ENCODE measurements at places on chromosomes 16 and 17.

GRCh38 chr17:42577140-42577531, 393 bp downstream of the PSMC3IP start:
- DNase-seq, result no peak

DNA sequence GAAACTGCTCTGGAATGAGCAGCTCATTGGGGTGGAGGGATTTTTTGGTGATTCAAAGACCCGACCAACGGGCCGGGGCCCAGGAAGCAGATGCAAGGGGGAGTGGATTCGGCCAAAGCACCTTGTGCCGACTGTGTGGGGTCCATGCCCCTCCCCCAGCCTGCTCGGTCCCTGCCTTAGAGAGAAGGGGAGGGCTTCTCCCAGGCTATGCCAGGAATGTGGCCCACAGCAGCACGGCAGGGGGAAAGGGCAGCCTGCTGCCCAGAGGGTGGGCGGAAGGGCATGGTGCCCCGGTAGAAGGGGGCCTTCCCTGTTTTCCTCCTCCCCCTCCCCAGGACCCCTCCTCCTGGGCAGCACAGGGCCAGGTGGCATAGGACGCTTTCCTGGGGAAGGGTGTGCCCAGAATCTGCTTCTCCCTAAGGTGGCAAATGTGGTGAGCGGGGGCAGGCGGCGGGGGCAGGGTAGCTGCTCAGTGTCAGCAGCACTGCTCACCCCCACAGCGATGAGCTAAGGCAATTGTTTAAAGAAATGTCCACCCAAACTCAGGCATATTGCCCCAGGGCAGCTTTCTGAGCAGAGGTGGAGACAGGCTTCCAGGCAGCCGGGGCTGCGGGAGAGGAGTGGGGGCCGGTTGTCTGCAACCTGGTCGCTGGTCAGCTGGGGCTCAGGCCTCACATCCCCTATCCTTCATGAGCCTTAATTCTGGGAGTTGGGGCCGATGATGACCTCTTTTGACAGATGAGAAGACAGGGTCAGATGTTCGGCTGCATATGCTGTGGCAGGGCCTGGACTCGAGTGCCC, 33.9 kb upstream of the MLKL start:
- no peak for DNase-seq

- DNase-seq, result no peak
Observed at GRCh38 chr16:89906140-89907025, 12.3 kb upstream of the MC1R start.

- no peak for DNase-seq
Observed at GRCh38 chr16:89953671-89954406, 5.3 kb downstream of the DEF8 start.

DNA sequence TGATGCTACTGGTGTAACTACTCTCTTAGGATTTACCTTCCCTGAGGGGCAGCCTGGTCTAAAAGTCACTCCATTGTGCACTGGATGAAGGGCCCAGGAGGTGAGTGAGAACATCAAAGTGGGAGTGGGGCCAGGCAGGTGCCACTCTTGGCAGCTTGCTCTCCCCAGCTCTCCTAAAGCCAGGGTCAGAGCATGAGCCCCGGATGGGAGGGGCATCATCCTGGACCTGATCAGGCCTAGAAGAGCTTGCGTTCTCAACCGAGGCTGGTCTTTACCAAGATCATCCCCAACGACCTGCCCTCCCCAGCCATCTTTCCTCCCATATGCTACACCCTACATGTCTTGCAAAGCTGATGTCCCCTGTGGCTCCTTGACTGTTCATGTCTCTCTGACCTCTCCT, 87.1 kb downstream of the AIPL1 start:
- no peak for DNase-seq

GRCh38 chr17:17892731-17893130, 55.9 kb upstream of the SREBF1 start:
- DNase-seq, result no peak

DNA sequence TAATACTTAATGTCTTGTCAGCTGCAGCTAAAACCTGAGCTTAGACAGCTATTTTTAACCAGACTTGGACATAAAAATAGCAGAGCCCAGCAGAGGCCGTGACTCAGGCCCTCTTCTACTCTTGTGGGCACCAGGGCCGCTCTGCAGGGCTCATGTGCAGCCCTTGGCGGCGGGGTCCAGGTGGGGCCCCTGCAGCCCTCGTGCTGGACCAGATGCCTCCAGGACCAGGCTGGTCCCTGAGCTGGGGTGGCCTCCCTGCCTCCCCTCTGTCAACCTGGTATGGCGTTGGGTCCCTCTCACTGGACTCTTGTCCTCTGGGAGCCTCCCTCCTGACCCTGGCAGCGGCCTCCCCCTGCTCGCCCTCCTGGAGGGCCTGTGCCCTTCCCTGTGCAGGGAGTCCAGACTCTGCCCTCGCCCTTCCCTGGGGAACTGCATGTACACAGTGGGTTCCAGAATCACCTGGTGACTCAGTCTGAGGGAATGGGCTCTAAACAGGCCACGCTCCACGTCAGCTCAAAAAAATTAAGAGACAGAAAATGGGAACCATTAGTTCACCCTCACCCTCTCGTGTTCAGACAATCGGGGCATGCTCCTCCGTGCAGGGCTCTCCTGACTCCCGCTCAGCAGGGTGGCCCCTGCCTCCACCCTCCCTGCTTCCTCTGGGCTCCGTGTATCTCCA, 9.7 kb downstream of the CDK5R1 start:
- DNase-seq, result peak; percentile 48

DNA sequence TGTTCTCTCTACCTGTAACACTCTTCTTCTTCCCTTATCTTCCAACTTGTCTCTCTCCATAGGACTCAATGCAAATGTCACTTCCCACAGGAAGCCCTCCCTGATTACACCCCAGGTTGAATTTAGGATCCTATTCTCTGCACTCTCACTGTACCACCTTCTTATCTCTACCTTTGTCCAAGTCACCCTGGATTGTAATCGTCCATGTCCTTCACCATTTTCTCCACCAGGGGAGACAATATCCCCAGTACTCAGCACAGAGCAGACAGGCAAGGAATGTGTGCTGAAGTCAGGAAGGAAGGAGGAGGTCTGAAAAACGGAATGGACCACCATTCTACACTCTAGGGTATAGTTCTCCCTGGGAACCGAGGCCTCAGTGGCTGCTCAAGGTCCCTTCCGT, 14.2 kb downstream of the C16orf82 start:
- DNase-seq, result no peak

DNA sequence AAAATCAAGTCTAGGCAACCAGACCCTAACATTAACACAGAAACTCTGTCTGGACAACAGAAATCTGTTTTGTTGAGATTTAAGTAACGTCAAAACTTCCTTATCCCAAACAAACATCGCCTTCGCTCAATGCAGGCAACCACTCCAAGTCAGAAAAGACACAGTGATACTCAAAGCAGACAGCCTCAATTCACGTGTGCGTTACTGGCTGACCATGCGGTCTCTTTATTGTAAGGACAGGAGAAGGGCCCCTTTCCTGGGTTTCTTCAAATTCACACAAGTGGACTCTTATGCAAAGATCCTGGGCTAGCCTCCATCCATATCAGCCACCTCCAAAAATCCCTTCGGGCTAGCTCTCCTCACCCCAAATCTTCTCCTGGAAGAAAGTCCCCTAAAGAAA, 467.7 kb downstream of the SOX9 start:
- no peak for DNase-seq

DNA sequence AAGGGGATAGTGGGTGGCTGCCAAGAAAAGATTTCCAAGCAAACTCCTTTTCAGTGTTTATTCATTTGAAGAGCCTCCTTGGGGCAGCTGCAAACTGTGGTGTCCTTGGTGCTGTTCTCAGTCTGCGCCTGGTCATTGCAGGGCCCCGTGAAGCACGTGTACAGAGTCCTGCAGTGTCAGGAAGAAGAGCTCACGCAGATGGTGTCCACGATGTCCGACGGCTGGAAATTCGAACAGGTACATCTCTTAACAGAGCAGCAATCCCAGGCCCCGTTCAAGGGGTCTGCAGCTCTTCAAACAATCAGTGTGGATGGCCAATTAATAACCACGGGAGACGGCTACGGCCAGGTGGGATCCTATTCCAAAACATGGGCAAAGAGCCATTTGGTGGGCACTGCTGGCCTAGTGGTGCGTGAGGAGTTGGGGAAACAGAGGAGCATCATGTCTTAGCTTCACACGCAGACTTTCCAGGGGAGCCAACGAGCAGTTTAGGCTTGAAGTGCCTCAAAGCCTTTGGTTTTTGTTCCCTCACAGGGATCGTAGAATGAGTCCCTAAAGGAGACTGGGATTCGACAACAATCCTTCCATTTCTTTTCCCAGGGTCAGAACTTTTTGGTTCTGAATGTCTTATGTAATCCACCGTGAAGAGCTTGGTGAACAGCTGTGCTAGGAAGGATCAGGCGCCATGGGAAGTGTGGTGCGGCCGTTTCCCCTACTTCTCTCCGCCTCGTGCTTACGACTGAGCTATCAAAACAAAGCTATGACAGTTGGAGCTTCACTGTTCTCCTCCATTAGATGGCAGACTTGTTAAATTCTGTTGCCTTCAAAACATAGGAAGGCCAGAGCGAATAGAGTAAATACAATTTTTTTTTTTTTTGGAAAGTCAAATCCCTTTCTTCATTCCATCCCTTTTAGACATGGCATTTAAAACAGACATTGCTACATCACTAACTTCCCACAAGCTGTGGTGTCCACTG, 12.6 kb downstream of the KCTD2 start:
- DNase-seq, result no peak

DNA sequence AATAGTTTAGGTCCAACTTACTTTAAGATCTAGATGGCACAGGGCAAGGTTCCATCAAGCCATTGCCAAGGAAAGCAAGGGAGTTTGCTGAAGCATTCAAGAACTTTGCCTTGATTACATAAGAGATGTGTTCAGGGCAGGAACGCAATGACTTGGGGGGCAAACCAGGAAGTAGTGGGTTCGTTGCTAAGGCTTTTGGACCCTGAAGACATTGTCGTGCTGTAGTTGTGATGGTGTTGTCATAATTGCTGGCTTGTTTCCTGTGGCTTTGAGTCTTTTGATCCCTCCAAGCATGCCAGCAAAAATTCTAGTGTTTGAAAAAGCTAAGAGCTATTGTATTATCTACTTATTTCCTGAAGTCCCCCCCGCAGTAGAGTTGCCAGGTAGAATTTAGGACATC, 70.7 kb upstream of the HNF1B start:
- no peak for DNase-seq

- no peak for DNase-seq
Observed at GRCh38 chr16:71931001-71931400, 35.7 kb downstream of the IST1 start.

GRCh38 chr17:40301315-40301714, 7.7 kb upstream of the RARA start:
- DNase-seq, result no peak

GRCh38 chr17:76307966-76308338, at the start of gene QRICH2:
Gene QRICH2 (minus strand): TSS chr17:76308276. CDS start chr17:76307998, 278 bp downstream.
- no peak for DNase-seq

DNA sequence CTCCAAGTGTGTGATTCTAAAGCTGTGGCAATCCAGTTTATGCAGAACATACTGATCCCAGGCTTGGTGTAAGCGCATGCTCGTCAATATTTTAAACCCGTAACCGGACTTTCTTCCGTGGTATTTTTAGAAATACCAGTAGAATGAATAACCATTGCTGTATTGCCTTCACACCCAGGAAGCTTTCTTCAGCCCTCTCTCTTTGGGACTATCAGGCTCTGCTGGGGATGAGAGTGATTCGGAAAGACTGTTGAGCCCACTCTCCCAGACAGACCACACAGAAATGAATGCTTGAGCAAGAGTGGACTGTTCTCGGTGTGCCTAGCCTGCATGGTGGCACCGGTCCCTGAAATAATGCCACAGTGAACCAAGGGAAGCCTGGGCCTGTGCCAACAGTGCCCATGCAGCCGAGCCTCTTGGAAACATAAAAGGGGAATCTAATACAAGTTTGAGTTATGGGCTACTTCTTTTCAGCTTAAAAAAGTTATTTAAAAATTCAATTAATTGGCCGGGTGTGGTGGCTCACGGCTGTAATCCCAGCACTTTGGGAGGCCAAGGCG, 89.9 kb upstream of the ELAC2 start:
- no peak for DNase-seq

DNA sequence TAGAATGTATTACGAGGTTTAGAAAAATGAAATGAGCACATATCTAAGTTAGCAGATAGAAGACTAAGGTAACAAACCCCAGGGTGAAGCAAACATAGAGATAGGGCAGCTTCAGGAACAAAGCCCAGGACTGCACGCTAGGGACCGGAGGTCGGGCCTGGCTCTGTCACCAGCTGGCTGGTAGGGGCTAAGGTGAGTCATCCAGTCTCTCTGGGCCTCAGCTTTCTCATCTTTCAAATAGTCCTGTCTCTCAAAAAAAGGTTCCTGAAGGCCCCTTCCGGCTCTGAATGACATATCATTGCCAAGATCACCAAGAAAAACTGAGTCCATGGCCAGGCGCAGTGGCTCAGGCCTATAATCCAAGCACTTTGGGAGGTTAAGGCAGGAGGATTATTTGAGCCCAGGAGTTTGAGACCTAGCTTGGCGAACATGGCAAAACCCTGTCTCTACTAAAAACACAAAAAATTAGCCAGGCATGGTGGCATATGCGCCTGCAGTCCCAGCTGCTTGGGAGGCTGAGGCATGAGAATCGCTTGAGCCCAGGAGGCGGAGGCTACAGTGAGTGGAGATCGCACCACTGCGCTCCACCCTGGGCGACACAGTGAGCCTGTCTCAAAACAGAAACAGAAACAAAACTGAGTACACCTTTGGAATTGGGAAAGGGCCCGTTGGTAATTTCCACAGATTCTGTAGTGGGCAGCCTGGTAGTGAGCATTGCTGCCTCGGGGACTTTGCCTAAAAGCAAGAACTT, 26.0 kb downstream of the PKD1L3 start:
- DNase-seq, result no peak

DNA sequence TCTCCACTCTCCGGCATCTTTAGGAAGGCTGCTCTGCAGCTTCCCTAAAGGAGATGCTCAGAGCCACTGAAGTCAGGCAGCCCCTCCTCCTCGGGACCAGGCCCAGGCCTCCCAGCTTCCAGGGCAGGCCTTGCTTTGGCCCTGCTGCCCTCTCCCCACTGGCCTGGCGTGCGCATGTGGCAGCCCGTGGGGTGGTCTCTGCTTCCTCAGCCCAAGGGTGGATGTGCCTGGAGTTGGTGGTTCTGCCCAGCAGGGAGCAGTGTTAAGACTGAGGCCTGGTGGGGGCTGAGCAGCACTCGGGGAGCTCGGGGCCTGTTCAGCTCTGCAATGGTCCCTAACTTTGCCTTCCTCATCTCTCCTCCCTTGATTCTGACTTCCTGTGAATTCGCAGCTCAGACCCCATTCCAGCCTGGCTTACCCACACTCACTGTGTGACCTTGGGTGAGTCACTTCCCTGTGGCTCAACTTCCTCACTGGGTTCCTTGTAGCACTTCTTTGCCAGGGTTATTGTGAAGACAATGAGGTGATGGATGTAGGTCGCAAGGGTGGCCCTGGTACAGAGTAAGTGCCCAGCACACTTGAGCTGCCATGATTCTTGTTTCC, 63.2 kb downstream of the NKD1 start:
- no peak for DNase-seq
